ENCODE measurements at places on chromosomes 12 and 14.

- DNase-seq: no peak
Measured at GRCh38 chr12:118357257-118358007, 15.3 kb downstream of the TAOK3 start.

DNA sequence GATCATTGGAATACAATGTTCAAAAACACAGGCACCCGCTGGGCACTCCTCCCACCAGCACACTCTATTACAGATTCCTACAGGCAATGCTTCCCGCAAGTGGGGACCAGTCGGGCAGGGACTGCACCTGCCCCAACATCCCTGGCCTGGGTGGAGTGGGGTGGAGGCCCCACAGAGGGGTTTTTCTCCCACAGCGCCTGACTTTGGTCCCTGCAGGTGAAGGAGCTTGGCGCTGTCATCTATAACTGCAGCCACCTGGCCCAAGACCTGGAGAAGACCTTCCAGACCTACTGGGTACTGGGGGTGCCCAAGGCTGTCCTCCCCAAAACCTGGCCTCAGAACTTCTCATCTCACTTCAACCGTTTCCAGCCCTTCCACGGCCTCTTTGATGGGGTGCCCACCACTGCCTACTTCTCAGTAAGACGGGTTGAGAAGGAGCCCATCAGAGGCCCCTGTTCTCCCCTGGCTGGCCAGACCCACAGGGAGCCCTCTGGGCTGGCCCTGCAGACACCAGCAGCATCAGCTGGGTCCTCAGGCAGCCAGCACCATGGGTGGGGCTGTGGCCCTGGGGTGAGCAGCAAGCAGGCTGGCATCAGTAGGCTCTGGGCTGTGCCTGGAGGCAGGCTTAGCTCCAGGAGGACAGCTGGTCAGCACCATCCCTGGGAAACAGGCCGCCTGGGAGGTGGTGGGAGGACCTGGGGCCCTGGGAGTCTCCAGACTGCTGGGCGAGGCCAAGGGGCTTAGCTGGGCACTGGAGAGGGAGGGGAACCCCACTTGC lies 6.0 kb downstream of the PLD4 start:
- no peak for DNase-seq

GRCh38 chr14:84065811-84066210 lies 1464.1 kb upstream of the FLRT2 start:
- no peak for DNase-seq

GRCh38 chr12:70359458-70360197 lies 6.5 kb upstream of the KCNMB4 start:
- DNase-seq: no peak

GRCh38 chr12:113436993-113437728 lies 15.0 kb downstream of the SDSL start:
- DNase-seq: no peak

GRCh38 chr14:64510825-64511671 lies 6.5 kb downstream of the ZBTB1 start:
- DNase-seq: peak; percentile 41

- DNase-seq: no peak
Measured at GRCh38 chr12:16634786-16635185, 28.8 kb upstream of the LMO3 start.

DNA sequence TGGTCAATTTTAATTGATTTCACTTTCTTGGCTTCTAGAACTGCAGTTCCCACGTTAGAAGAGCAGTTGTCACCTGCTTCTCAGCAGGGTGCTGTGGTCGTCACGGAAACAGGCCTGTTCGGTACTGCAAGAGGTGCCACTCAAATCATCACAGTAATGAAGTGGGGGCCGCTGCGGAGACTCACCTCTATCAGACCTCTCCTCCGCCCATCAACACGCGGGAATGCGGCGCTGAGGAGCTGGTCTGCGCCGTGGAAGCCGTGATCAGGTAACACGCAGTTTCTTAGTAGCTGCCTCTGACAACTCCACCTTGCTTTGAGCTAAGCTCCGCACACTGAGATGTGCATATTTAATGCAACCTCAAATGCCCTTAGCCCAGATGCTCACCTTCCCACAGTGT lies 107.2 kb downstream of the UNC79 start:
- no peak for DNase-seq

GRCh38 chr14:60102389-60102788 lies 10.7 kb downstream of the PCNX4 start:
- DNase-seq: no peak

DNA sequence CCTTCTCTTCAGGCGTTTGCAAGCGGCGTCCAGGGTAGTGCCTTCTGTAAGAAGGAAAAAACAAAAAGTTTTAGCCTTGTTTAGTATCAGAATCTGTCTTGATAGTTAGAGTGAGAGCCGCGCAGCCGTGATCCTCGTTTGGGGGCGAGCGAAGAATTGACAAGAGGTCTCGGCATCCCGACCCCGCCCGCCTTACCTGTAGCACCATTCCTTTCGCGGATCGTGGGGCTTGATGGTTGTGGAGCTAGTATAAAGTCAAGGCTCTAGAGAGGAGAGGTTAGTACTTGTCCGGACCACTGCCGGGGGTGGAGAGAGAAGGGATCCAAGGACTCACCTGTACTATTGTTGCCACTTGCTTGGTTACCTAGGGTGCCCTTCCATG lies 494 bp downstream of the TMTC3 start:
- no peak for DNase-seq

DNA sequence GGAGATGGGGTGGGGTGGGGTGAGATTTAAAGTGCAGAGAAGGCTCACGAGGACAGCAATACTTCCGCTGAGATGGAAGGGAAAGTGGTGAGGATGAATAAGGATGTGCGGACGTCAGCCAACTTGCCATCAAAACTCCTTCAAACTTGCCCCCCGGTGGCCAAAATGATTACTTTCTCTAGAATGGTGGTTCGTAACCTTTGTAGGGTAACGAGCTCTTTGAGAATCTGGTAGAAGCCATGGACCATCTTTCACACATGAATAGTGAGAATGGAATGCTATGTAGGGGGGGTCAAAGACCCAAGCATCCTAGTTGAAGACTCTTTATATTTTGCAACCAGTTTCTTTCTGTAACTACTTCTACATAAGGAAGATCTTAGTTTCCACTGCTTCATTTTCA lies 245.9 kb upstream of the DDHD1 start:
- no peak for DNase-seq
